Tongue (tissue), 3 donors: ENCODE measurements at places on chromosomes 5 and 9. TPM values are rescaled to one million over a fixed set of nuclear protein-coding genes. Genes with fewer than 3 reads are reported as not detected.

DNA sequence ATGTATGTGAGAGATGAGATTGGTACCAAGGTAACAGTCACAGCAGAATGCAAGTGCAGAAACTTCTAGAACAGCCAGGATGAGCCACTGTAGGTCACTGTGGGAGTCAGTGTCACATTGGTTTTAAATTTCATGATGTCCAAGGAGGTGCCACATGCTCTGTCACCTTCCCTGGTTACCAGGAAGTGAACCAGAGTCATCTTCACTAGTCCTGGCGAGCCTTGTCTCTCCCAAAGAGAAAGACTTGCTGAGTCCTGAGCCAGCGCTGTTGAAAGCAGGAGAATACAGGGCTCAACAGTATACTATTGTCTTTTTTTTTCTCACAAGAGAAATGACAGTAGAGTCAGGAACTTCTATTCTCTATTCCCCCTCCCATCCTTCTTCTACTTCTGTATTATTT lies 615.5 kb downstream of the RAB3C start:
- DNase-seq, result no peak

GRCh38 chr9:121609822-121610637 lies 41.4 kb upstream of the DAB2IP start:
- DNase-seq, result no peak

DNA sequence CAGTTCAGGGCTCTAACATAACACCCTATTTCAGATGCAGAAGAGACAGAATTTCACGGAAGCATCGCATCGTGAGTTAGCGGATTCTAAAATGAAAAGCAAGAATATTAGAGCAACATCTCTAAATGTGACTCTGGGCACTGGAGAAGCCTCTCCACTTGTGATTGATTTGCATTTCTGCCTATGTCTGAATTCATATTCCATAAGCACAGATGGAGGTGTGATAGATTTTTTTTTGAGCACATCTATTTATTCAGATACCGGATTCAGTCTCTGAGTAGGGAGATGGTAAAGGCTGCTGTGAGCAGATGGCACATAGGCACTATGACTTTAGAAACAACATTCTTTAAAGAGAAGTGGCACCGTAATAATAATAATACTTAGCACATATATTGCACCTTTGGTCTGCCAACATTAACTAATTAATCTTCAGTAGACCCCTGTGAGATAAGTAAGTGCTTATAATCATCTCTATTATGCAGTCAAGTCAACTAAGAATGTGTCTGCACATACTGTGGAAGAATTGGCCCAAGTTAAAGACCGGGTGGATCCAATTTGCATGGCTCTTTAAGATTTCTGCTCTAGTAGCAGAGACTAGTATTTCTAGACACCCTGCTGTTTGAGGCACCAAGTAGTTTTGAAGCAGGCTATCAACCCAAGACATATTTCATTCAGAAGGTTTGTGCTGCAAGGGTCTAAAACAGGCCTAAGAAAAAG lies 685.0 kb downstream of the CETN3 start:
- no peak for DNase-seq

GRCh38 chr5:52517667-52518066 lies 270.0 kb upstream of the ITGA1 start:
- no peak for DNase-seq

GRCh38 chr5:76273206-76273885 lies 129.7 kb upstream of the IQGAP2 start:
- DNase-seq, result no peak

DNA sequence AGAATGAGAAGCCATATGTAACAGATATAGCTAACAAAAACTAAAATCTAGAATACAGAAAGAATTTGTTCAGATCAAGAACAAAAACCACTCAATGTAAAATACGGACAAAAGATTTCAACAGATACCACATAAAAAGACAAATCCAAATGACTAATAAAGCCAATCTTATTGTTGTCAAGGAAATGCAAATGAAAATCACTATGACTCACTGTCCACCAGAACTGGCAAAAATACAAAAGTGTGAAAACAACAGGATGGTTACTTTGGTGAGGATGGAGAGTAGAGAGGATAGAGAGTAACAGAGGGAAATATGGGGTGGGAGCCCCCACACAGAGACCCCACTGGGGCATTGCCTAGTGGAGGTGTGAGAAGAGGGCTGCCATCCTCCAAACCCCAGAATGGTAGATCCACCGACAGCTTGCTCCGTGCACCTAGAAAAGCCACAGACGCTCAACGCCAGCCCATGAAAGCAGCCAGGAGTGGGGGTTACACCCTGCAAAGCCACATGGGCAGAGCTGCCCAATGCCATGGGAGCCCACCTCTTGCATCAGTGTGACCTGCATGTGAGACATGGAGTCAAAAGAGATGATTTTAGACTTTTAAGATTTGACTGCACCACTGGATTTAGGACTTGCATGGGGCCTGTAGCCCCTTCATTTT lies 15.2 kb upstream of the RHOBTB3 start:
- no peak for DNase-seq

DNA sequence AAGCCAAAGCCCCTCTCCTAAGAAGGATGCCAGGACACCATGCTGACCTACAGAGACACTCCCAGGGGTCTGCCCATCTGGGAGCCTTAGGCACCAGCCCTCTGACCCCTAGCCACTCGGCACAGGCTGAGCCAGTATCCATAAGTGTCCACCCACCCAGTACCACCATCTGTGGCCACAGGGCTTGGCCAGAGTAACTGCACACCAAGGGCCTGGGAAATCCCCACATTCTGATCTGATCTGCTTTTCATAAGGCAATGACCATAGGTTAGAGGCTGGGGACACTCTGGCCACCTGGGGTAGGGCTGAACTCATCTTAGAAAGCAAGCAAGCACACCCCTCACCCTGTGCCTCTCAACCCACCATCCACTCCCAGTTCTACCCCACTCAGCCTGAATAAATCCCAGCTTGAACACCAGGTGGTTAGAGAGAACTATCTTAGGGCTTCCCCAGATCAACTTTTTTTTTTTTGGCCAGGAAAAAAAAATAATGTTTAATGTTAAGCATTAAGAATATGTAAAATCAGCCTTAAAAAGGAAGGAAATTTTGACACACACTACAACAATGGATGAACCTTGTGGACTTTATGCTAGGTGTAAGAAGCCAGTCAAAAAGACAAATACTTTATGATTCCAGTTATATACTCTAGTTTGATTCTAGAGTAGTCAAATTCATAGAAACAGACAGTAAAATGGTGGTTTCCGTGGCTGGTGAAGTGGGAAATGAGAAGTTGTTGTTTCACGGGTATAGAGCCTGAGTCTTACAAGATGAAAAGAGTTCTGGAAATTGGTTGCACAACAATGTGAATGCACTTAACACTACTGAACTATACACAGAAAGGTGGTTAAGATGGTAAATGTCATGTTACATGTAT lies 6.2 kb downstream of the GNPDA1 start:
- no peak for DNase-seq

DNA sequence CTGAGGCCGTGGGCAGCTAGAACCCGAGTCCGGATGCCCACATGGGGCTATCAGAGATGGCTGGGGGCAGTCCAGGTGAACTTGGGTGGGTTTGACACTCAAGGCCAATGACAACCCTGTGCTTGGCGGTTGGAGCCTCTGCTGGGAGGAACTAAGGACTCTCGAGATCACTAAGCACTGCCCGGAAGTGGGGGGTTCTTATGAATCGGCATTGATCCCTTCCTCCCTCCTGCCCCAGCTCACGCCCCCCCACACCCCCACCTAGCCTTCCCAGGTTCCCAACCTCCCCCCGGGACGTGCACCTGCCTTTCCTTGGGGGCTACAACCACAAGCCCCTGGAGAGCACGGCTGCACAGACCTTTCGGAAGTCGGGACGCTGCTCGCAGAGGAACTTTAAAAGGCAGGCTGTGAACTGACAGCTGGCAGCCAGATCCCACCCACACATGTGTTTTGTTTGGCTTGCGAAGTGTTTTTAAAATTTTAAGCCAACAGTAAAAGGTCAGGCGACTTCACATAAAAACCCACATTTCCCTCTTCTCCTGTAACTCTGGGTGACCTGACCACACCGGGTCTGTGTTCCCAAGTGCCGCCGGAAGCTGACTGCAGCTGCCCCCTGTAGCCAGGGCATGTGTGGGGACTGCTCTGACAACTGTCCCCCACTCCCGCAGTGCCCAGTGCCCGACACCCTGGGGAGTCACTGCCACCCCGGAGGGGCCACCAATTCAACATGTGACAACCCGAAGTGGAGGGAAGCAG lies 5.1 kb upstream of the RALGDS start:
- DNase-seq, result peak; percentile 68

GRCh38 chr5:157362012-157362411 lies 96.1 kb downstream of the CYFIP2 start:
- peak; percentile 30 for DNase-seq

- no peak for DNase-seq
Observed at GRCh38 chr5:146441896-146442295, 5.2 kb upstream of the TCERG1 start.

DNA sequence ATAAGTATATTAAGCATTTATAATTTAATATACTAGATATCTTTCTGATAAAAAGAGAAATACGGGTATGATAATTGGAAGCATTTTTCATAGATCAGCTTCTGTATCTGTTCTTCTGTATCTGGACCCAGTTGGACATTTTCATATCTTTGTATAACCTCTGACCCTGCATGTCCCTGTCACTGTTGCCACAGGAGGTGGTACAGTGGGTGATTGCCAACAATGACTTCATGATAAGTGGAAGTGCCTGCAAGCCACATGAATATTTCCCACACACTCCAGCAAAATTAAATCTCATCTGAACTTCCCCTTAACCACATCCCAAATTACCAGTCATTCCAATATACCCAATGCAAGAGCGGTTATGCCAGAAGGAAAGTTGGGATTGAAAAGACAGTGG lies 376.4 kb downstream of the ARRDC3 start:
- no peak for DNase-seq

- DNase-seq, result no peak
Observed at GRCh38 chr9:89309166-89309565, 1.8 kb upstream of the CKS2 start.

- DNase-seq, result no peak
Observed at GRCh38 chr5:102758576-102758975, 3.5 kb downstream of the PAM start.

DNA sequence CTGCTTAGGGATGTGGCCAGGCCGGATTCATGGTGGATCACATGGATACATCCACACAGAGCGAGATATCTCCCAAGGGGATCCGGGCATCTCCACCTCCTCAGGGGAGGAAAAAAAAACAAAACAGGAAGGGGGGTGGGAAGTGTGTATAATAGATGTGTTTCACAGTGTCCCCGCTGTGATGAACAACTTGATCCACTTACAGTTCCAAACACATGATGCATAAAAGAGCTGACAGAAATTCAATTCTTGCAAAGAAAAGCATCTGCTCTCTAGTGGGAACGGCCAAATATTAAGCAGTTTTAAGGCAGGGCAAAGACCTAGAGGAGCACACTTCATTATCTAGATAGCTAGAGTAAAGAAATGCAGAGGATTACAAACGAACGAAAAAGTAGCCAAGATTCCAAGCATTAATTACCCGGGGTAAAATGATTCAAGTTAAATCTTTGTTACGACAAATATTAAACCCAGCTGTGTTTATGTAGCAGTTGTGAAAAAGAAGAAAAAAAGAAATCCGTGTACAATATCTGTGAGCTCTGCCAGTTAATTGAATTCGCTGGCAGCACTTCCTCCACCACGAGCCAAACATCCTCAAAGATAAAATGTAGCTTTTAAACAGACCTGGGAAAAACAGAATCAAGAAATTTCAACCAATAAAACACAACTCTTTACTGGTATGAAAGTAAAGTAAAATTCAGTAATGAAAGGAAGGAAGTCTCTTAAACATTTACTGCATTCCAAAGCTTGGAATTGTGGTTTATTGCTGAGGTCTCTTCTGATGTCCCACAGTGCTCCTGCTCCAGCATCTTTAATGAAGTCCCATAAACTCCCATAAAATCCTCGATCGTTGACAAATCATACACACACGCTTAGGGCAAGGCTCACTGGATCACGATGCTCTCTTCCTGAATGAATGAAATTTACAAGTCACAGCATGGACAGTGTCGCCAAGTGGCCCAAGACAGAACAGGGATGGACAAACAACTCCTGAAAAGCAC lies 213.0 kb downstream of the CRB2 start:
- DNase-seq, result peak; percentile 91

DNA sequence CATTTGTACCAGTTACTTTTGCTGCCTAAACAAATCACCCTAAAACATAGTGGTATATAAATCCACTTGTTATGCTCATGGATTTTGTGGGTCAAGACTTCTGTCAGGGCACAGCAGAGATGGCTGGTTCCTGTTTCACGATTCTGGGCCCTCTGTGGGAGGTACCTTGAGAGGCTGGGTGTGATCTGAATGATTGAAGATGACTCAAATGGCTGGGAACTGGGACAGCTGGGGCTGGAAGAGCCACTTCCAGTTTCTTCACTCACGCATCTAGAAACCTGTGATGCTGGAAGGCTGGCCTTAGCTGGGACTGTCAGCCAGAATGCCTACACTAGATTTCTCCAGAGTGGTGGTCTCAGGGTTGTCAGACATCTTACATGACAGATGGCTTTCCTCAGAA lies 88.1 kb downstream of the KIF4B start:
- DNase-seq, result no peak

DNA sequence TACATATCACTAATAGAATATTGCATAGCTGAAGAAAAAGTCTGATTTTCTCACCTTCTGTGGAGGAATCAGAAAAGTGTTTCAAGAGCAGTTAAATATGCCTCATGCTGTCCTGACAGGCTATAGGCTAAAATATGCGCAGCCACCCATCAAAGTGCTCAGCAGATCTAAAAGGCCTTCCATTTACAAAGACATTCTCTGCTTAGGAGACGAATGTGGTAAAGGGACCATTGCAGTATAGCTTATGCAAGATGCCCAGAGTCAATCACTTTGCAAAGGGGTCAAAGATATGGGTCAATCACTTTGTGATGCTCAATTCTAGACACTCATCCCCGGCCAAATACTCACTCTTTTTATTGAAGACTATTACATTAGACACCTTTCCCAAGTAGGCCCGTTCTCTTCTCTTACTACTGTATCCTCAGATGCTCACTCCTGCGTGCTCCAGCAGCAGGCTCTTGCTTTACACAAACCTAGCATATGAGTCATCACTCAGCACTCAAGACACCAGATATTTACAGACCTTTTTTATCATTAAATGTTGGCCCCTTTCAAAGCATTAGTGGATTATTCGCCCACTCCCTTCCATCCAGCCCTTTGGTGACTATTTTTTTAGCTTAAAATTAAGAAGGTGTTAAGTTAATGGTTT lies 568.2 kb upstream of the CDH18 start:
- no peak for DNase-seq

DNA sequence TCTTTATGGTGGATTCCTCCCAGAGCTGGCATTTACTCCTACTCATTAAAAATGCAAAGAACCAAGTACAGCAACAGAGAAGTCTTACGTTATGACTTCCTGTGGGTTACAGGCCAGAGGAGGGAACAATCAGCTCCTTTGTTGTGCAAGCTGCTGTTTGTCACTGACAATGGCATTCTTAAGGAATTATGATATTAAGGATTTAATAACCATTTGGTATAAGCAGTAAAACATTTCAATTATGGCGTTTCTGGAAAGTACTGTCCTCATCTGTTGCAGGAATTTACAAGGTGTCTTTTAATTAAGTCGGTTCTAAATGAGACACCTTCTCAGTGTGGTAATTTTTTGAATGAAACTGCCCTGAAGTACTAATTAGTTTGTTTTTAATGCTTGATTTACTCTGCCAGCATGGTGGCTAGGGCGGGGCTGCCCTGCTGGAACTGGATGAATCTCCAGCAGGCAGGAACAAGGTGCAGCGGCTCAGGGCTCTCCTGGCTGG lies 49.1 kb upstream of the VDAC1 start:
- peak; percentile 13 for DNase-seq

The AGXT2 gene
- not detected for total RNA-seq

The SNX18 gene
- total RNA-seq, result 36.4 TPM

The PCDHA9 gene
- 0.10 TPM for total RNA-seq

The NACC2 gene
- total RNA-seq, result 9.8 TPM

The BHMT2 gene
- total RNA-seq, result 5.1 TPM

The HIGD2A gene
- 90.5 TPM for total RNA-seq

The GDF9 gene
- 1.7 TPM for total RNA-seq

The ERBIN gene
- total RNA-seq, result 95.0 TPM
